ENCODE measurements at places on chromosomes 6 and 20. TPM values are rescaled to one million over a fixed set of nuclear protein-coding genes. Genes with fewer than 3 reads are reported as not detected.

DNA sequence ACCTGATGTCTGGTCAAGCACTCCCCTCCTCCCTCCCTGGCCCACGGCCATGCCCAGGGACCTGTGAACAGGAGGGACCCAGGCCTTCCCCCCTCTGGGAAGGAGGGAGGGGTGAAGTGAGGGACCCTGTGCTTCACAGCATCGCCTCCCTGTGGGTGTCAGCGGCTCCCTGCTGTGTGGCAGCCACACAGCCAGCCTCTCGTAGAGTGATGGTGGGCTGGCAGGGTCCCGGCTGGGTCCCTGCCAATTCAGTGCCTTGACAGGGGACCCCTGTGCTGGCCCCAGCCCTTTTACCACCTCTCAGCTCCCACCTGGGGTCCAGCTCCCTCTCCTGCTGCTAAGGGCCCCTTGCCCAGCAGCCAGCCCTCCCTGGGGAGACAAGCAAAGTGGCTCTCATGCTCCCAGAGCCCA, 31.3 kb upstream of the GRM4 start:
- no peak overlapping the region for H3K4me3 ChIP-seq
- H3K27me3 ChIP-seq = peaks cover 5% of the 10 kb centered on the region
- no peak overlapping the region for H3K27ac ChIP-seq
- H3K36me3 ChIP-seq = no peaks in the 10 kb centered on the region

DNA sequence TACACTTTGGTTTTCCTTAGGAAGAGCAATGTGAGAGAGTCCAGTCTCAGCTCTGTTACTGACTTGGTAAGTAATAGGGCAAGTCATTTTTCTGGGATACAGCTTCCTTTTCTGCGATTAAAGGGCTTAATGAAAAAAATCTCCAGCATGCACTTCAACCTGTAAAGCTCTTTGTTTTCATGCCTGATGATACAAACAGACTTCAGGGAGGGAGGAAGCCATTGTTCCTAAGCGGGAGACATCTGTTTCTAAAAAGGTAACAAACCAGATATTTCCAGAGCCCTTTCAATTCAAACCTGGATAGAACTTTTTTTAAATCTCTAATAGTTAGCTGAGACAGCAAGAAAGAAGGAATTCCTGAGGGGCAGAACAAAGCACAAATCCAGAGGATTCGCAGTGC, 5.2 kb upstream of the CASS4 start:
- no peak overlapping the region for H3K4me3 ChIP-seq
- H3K27me3 ChIP-seq = no peaks in the 10 kb centered on the region
- no peaks in the 10 kb centered on the region for H3K36me3 ChIP-seq
- peak overlapping the region; percentile 70 for H3K27ac ChIP-seq

DNA sequence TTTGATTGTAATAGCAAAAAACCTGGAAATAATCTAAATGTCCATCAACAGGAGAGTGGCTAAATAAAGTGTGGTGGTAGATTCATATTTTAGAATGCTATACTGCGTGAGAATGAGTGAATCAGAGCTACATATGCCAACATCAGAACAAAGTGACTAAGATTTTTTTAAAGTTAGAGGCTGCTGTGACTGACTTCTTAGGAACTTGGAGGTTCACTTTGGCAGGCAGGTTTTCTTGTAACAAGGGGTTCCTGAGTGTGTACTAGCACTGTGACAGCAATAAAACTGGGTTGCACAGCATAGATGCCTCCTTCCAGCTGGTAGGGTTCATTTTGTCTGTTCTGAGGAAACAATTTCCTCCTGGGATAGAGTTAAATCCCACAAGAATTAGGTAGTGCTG, 75.3 kb upstream of the ENPP5 start:
- no peak overlapping the region for H3K4me3 ChIP-seq
- H3K27me3 ChIP-seq = no peaks in the 10 kb centered on the region
- H3K36me3 ChIP-seq = peaks cover 11% of the 10 kb centered on the region
- H3K27ac ChIP-seq = no peak overlapping the region
- no peak for DNase-seq
- H3K4me1 ChIP-seq = peaks cover 53% of the 10 kb centered on the region

The TXLNB gene
- 102 TPM for total RNA-seq

- H3K4me1 ChIP-seq = peaks cover 10% of the 10 kb centered on the region
- DNase-seq = no peak
- H3K27me3 ChIP-seq = no peaks in the 10 kb centered on the region
- H3K4me3 ChIP-seq = no peak overlapping the region
- H3K27ac ChIP-seq = no peak overlapping the region
- no peaks in the 10 kb centered on the region for H3K36me3 ChIP-seq
These were observed 123.9 kb upstream of the PHACTR1 start for GRCh38 chr6:12592634-12593033.

- H3K4me3 ChIP-seq = no peak overlapping the region
- no peak overlapping the region for H3K27ac ChIP-seq
- no peak for DNase-seq
- H3K36me3 ChIP-seq = no peaks in the 10 kb centered on the region
These were observed 96.5 kb downstream of the PLEKHG1 start for GRCh38 chr6:150696190-150696589.

The RBPJL gene
- not detected for total RNA-seq

GRCh38 chr6:140921366-140922226, 1211.1 kb upstream of the GJE1 start:
- no peak overlapping the region for H3K4me3 ChIP-seq
- H3K27me3 ChIP-seq = no peaks in the 10 kb centered on the region
- DNase-seq = peak; percentile 22
- H3K36me3 ChIP-seq = no peaks in the 10 kb centered on the region

GRCh38 chr6:8830794-8831193, 395.4 kb upstream of the SLC35B3 start:
- no peaks in the 10 kb centered on the region for H3K4me1 ChIP-seq
- DNase-seq = no peak
- H3K4me3 ChIP-seq = no peak overlapping the region
- no peak overlapping the region for H3K27ac ChIP-seq
- no peaks in the 10 kb centered on the region for H3K27me3 ChIP-seq
- no peaks in the 10 kb centered on the region for H3K36me3 ChIP-seq
